ENCODE measurements at places on chromosomes 1 and 21.
A peak's percentile ranks its signal among the peaks of the same experiment; 100 is the strongest.

GRCh38 chr1:119329541-119330461 lies 38.8 kb upstream of the HAO2 start:
- DNase-seq, result no peak

- no peak for DNase-seq
These were observed 82.8 kb downstream of the LRRC53 start for GRCh38 chr1:74429580-74429979.

- DNase-seq, result no peak
These were observed 11.3 kb downstream of the NFIA start for GRCh38 chr1:61093525-61094137.

GRCh38 chr1:211710566-211711314 lies 35.3 kb upstream of the NEK2 start:
- no peak for DNase-seq

DNA sequence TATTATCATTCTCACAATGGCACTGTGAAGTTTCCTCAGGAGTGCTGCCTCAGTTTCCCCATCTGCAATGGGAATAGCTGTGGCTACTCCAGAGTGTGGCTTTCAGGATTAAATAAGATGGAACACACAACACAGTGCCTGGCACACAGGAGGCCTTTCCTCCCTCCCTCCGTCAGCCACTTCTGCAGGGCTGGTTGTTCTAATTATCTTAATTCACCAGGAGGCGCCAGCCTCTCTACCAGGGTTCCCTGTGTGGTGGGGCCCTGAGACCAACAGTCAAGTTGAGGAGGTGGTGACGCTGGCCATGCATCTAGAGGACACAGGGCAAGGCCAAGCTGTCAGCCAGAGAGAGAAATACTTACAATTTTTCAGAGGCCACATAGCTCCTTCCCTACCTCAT lies 6.3 kb upstream of the FOXO6 start:
- peak; percentile 12 for DNase-seq

GRCh38 chr1:233406339-233406960 lies 78.9 kb downstream of the MAP3K21 start:
- DNase-seq, result no peak

Data from left lobe of liver (tissue), 2 donors.